ENCODE measurements at places on chromosomes 12 and 14.

GRCh38 chr12:79298506-79298905 is 392.3 kb downstream of the PAWR start:
- H3K4me1 ChIP-seq, result no peaks in the 10 kb centered on the region
- H3K27ac ChIP-seq, result no peak overlapping the region
- no peaks in the 10 kb centered on the region for H3K36me3 ChIP-seq
- DNase-seq, result no peak

DNA sequence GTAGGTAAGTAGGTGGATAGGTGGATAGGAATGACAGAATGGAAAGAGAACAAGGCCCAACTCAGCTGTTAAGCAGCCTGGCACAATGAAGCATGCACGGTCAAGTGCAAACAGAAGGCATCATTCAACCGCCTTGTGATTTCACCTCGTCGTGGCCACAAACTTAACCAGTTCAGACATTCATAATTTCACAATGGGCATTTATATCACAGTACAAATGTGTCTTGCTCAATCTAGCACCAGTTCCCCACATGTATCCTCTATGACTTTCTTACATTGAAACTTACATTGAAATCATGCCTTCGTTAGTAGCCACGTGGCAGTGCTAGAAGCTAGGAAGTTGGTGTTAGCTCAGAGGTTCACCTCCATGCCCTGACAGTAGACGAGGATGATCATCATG is 207.5 kb downstream of the ETV6 start:
- H3K4me1 ChIP-seq, result peaks cover 18% of the 10 kb centered on the region
- no peak overlapping the region for H3K4me3 ChIP-seq
- DNase-seq, result no peak
- H3K27me3 ChIP-seq, result no peaks in the 10 kb centered on the region
- peaks cover 12% of the 10 kb centered on the region for H3K36me3 ChIP-seq

GRCh38 chr12:93589081-93589480 is 16.6 kb downstream of the SOCS2 start:
- no peak overlapping the region for H3K4me3 ChIP-seq
- peaks cover 29% of the 10 kb centered on the region for H3K4me1 ChIP-seq
- peaks cover 4% of the 10 kb centered on the region for H3K36me3 ChIP-seq
- no peak overlapping the region for H3K27ac ChIP-seq
- DNase-seq, result no peak

DNA sequence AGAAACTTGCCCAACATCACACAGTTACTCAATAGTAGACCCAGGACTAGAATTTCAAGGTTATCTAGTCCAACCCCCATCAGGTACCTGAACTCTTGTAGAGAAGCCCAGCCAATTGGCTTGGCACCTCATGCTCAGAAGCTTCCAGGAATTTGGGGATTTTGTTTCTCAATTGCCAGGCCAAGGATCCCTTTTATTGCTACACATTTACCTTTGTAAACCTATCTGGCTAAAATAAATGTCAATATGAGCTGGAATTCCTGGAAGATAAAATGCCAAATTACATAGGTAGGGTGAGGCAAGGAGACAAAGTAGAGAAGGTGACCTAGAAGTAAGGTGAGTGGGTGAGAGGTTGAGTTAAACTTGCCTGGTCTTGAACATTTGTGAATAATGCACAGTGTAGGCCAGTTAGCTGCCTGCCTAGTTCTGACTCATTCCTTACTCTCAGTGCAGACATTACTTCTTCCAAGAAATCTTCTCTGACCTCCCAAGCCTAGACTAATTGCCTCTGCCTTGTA is 36.3 kb downstream of the SDR9C7 start:
- no peaks in the 10 kb centered on the region for H3K4me1 ChIP-seq
- H3K4me3 ChIP-seq, result no peak overlapping the region
- H3K36me3 ChIP-seq, result no peaks in the 10 kb centered on the region
- no peaks in the 10 kb centered on the region for H3K27me3 ChIP-seq

DNA sequence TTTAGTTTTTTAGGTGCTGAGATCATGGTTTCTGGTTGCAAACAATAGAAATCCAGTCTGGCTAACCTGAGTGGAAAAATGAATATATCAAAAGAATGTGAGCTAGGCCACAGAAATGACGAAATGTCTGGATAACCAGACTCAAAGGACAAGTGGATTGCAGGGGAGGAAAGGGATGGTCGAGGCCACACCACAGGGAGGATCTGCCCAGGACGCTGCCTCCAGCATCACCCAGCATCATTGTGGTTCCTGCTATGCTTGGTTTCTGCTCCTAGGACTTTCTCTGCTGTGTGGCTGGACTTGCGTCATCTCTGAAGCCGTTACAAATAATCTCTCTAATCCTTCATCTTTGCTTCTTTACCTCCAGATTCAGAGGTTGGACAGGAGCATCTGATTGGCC is 80.4 kb downstream of the TTC8 start:
- no peak for DNase-seq
- no peaks in the 10 kb centered on the region for H3K36me3 ChIP-seq
- H3K27ac ChIP-seq, result no peak overlapping the region
- no peaks in the 10 kb centered on the region for H3K4me1 ChIP-seq
- no peaks in the 10 kb centered on the region for H3K27me3 ChIP-seq

DNA sequence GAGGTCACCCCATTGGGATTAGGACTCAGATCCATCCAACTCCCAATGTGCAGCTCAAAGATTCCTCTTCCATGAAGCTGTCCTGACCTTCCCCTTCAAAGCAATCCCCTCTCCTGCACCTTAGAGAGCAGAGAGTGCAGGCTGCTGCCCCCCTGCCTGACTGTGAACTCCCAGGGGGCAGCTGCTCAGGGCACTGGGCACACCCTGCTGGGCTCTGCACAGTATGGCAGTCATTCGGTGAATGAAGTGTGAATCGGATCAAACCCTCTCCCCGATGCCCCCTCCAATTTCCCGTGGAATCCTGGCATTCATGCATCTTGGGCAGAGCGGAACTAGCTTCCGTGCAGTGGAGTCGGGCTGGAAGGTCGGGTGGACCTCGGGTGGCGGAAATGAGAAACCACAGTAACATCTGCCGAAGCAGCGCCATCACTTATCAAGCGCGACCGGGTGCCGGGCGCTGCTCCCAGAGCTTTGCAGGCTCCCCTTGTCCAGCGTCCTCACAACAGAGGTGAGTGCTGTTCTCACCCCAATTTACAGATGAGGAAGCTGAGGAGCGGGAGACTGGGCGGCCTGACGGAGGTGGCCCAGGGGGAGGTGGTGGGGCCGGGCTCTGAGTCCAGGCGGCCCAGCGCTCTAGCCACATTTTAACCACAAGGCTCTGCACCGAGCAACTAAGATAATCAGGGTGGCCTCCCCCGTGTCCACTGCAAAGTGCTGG is 14.7 kb downstream of the GALNT9 start:
- no peak overlapping the region for H3K4me3 ChIP-seq
- DNase-seq, result no peak
- no peak overlapping the region for H3K27ac ChIP-seq
- no peaks in the 10 kb centered on the region for H3K36me3 ChIP-seq
- H3K27me3 ChIP-seq, result no peaks in the 10 kb centered on the region
- H3K4me1 ChIP-seq, result no peaks in the 10 kb centered on the region

- H3K36me3 ChIP-seq, result peaks cover 6% of the 10 kb centered on the region
- no peaks in the 10 kb centered on the region for H3K27me3 ChIP-seq
- no peak for DNase-seq
- peaks cover 11% of the 10 kb centered on the region for H3K4me1 ChIP-seq
- H3K27ac ChIP-seq, result no peak overlapping the region
Measured at GRCh38 chr12:6863033-6863432, 4.3 kb upstream of the TPI1 start.
